ENCODE measurements at places on chromosomes 3 and 15.

DNA sequence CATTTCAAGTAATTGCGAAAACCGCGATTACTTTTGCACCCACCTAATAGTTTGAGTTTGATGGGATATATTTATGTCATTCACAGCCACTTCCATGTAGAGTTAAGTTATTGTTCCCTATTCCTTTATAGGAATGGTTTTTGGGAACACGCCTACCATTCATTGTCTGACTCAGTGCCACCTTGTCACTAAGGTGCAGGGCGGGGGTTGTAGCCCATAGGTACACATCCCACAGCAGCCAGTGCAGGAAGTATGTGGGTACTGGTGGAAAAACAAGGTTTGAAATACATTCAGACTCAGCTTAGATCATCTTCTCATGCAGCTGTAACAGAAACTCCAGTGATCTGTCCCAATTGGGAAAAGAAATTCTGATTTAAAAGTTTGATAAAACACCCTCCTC is 48.2 kb upstream of the CFAP161 start:
- DNase-seq, result no peak

DNA sequence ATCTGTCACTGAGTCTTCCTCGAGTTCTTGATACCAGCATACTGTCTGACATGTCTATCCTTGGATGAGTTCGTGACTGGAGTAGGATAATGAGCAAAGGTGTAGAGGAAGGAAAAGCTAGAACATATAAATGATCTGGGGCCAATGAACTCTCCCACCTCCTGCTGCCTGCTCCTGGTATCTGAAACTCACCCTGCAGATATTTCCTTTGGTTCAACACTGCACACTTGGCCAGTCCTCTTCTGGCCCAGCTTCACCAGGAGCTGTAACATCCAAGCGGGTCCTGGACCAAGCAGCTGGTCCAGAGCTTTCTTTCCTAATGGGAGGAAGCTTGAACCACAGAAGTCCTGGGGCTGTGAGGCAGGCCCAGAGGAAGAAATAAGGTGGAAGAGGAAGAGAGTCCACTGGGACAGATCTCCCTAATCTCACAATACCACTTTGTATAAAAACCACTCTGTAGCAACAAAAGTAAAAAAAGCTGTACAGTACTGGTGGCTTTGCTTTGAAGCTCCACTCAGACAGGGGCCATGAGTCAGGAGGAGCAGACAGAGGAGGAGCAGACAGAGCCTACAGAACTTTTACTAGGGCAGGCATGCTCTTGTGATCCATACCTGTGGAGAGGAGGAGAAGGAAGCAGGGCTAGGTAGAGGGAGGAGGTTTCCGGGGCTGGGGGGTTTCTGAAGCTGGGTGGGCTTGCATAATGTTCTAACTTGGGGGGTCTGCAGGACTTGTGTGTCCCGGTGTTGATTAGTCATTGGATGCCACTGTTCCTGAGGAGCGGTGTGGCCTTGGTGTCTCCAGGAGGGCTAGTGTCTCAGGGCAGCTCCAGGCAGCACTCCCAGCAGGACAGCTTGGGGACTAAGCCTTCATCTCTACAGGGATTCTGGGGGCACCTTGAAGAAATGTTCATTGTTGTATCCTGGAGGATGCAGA is 166.9 kb downstream of the ABHD5 start:
- no peak for DNase-seq

GRCh38 chr3:111081008-111081545 is 9.5 kb downstream of the NECTIN3 start:
- no peak for DNase-seq

DNA sequence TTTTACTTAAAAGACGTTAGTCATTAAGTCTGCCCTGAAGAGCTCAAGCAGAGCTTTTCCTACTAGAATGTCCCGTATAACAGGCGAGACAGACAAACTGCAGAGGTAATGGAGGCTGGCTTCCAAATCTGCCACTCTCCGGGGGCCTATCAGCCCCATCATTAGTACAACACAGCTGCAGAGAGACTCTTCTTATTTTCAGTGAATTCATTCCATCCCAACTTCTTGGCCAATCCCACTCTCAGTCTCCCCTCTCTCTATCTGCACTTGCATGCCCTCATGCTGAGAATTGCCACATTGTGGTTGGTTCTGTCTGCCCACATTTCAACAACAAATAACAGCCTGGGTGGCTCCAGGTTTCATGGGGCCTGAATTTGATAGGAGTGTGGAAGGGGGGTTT is 412.7 kb downstream of the ERC2 start:
- no peak for DNase-seq

- DNase-seq, result no peak
Observed at GRCh38 chr3:157167371-157168042, 7.6 kb upstream of the CCNL1 start.

Measured in NCI-H187 (cell line).